ENCODE measurements at places on chromosomes 6 and 20. TPM values are rescaled to one million over a fixed set of nuclear protein-coding genes. Genes with fewer than 3 reads are reported as not detected.

MRAP2 gene
- total RNA-seq = not detected

MOG gene
- total RNA-seq = not detected

METTL24 gene
- total RNA-seq = not detected

SLC2A4RG gene
- total RNA-seq = 108 TPM

DNA sequence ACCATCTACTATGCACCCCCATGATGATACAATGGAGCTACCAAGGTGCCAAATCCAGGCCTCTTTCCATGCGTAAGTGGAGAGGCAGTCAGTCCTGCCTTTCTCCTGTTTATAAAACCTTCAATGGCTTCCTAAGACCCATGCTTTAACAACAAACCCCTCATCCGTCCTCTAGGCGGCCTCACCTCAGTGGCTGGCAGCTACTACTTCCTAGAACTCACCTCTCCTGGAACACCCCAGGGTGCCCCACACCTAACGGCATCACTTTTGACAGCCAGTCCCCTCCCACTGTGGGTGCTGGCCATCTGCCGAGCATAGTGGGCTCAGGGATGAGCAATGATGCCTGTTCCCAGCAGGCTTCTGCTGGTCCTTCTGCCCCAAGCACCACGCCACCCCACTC lies 80.0 kb upstream of the TAB2 start:
- DNase-seq = no peak

GRCh38 chr6:110484321-110484720 lies 7.9 kb upstream of the SLC22A16 start:
- peak; percentile 12 for DNase-seq

DNA sequence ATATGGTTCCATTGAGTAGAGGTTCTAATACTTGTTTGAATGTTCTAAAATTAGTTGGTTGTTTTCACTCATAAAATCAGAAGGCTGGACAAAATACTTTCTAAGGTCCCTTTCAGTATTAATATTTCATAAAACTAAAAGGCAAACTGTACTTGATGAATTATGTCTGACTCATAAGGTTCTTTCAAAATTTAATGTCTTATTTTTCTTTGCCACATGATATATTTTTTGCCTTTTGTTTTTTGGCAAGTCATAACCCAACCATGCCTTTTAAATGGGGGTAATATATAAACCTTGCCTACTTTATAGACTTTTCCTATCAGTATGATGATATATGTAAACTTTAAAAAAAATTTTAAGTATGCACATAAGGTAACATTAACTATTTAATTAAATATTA lies 244.7 kb downstream of the PTPRK start:
- DNase-seq = no peak

DNA sequence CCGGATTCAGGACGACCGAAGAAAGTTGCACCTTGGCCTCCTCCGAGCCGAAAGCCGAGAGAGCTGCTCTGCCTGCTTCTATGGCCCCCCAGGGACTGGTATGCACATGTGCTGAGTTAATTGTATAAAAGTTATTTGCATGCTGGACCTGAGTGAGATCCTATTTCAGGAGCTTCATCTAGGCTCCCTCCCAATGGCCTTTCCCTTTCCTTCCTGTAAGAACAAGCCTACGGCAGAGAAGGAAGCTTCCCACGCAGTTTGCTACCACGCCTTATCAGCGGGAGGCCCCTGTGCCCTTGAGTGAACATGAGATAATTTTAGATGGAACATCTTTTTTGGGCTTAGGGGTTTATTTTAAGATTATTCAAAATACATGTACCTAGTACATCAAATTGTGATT lies 65.9 kb downstream of the RIN2 start:
- no peak for DNase-seq

DNA sequence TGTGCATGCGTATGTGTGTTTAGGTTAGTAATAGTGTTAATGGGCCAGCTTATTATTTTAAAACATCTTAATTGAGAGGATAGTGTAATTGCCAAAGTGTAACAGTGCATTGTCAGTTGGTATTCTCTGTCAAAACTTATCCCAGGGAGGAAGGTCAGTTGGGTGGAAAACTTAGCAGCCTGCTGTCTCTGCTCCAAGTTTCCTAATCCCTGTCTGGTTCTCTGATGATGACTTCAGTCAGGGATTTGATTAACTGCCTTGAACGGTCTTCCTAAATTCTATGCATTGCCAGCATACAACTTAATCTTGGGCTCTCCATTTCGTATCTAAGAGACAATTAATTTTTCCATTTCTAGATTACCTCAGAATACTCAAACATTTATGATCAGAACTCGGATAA lies 51.1 kb downstream of the L3MBTL3 start:
- no peak for DNase-seq

DNA sequence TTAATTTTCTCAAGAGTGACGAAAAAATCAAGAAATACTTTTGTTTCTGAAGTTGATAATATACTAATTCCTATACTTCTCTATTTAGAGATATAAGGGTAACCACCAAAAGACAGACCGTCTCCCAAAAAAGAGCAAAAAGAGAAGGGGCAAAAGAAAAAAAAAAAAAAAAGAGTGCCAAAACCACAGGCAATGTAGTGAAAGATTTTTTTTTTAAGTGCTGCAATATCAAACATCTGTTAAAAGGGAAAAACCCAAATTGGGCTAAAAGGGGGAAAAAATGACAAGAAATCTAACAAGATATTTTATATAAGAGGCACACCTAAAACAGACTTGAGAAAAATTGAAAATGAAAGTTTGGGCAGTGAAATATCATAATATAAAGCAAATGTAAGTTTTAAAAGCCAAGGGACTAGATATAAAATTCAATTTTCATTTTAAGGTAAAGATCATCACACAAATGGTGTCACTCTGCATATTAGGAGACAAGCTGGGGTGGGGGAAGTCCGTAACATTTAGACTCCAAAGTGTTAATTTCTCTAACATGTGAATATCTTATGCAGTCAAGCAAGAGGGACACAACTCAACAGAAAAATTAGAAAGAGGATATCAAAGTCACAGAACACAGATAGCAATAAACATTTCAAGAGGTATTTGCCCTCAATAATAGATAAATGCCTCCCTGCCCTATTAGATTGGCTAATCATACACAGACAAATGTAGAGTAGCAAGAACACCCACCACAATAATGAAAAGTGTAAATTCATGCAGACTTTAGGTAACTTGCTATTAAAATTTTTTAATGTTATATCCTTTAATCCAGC lies 9.1 kb downstream of the C6orf52 start:
- no peak for DNase-seq

GRCh38 chr6:71982389-71982788 lies 96.0 kb downstream of the RIMS1 start:
- DNase-seq = peak; percentile 9

- no peak for DNase-seq
Measured at GRCh38 chr20:43948455-43948854, 33.8 kb downstream of the TOX2 start.

DNA sequence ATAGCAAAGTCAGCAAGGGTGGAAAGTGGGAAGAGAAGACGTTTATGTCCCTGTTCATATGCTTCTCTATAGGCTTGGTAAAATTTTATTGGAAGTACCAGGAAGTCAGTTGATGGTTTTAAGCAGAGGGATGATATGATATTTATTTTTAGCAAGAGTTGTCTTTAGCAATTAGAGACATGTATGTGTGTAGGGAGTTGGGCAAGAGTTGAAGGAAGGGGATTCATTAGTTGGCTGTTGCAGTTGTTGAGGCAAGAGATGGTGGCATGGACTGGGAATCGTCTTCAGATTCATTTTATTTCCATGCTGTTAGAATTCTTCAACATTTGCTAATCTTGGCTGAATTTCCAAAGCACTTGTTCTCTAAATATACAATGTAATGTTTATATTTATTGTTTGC lies 85.6 kb downstream of the QKI start:
- DNase-seq = no peak

DNA sequence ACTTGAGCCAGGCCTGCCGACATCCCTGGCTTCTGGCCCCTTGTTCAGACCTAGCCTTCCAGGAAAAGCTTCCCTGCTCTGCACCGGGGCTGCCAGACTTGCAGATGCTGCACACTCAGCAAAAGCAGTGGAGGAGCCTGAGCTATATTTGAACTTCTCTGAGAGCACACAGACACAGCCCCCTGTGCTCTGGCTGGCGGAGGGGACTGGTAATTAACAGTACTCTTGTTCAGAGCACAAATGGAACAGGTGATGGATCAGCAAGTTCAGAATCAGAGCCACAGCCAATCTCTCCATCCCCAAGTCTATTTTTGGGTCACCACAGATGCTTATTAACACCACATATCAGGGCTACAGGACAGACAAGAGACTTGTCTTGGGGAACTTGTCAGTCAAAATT lies 27.6 kb upstream of the RIMS4 start:
- no peak for DNase-seq

GRCh38 chr6:49531774-49532569 lies 18.5 kb upstream of the C6orf141 start:
- peak; percentile 67 for DNase-seq

DNA sequence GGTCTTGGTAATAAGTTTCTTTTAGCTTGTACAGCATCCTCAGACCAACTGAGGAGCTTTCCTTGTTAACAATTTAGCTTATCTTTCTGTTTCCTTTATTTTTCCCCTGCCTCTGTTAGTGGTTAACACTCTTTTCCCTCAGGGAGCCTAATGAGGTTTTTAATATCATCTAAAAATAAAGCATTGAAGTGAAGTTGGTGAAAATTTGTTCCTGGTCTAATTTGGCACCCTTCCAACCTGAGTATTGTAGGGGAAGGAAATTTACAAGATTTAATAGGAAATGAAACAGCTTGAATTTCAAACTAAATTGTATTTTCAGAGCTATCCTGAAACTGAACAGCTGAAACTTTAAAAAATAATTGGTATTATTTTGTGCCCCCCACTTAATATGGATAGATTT lies 28.1 kb upstream of the VAPB start:
- no peak for DNase-seq

Measured in HFFc6 (cell line).